ENCODE measurements at places on chromosomes 2 and 18.

DNA sequence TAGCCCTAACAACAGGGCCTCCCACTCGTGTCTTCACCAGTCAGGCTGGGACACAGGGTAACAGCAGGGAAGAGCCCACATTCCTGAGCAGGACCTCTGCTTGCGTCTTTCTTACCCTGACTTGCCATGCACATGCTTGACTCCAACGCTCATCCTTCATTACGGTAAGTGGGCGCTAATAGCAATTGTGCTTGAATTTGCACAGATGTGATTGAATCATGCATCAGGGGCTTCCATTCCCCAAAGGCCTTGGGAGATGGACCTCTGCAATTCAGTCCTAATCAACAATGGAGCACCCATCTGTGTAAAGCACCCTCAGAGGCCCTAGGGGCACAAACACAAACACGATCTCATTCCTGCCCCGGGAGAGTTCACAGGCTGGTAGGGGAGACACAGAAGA is 13.5 kb downstream of the TEX51 start:
- no peak for DNase-seq

- no peak for DNase-seq
Observed at GRCh38 chr2:8004250-8004681, 677.6 kb upstream of the ID2 start.

DNA sequence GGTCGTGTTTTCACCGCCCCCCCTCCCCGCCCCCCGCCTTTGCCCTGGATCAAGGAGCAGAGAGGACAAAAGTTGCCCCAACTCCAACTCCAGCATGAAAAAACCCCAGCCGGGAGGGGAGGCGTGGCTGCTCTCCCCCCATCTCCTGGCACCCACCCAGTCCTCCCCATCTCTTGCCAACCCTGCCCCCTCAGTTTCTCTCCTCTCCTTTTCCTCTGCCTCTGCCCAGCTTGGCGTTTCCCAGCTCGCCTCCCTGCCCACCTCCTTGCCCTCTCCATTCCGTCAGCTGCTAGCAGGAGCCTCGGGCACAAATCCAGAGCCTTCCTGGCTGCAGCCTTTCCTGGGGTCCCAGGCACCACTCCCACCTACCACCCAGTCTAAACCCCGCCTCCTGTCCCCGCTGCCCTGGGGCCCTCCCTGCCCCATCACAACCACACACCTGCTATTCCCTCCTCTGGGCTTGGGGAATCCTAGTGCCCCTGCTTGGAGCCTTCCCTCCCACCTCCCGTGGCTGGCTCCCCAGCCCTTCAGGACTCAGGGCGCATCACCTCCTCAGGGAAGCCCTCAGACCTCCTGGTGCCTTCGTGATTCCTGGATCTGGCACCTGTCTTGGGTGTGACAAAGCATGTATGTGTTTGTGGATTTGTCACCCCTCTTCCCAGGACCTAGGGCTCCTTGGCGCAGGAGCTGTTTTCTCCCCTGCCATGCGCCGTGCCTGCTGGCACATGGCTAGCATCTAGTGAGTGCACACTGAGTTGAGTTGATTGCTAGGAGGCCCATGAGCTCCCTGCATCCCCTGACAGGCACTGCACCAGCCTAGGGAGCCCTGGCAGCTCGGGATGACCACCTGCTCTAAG is 209.1 kb downstream of the TFCP2L1 start:
- no peak for DNase-seq

GRCh38 chr2:160670618-160671017 is 177.0 kb upstream of the RBMS1 start:
- DNase-seq: no peak

GRCh38 chr2:132497591-132497990 is 81.0 kb downstream of the GPR39 start:
- no peak for DNase-seq

- no peak for DNase-seq
Observed at GRCh38 chr2:201906777-201907562, 100.6 kb downstream of the CDK15 start.

- DNase-seq: no peak
Observed at GRCh38 chr2:207490441-207490840, 39.3 kb upstream of the CREB1 start.

DNA sequence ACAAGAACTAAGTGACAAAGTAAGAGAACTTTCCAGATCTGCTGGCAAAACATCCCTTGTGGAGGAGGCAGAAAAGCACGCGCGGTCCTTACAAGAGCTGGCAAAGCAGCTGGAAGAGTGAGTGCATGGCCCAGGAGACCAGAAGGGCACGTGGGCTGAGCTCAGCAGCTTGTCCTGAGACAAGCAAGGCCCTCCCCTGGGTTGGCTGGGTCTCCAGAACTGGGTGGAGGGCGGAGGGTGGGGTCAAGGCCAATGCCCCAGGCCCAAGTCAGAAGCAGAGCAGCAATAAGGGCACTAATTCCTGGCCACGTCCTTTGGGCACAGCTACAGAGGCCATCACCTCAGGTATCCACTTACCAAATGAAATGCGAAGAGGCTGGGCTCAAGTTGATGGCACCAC is 110.6 kb upstream of the TTC39C start:
- DNase-seq: no peak

GRCh38 chr2:72911256-72911655 is 6.1 kb upstream of the EMX1 start:
- DNase-seq: no peak

DNA sequence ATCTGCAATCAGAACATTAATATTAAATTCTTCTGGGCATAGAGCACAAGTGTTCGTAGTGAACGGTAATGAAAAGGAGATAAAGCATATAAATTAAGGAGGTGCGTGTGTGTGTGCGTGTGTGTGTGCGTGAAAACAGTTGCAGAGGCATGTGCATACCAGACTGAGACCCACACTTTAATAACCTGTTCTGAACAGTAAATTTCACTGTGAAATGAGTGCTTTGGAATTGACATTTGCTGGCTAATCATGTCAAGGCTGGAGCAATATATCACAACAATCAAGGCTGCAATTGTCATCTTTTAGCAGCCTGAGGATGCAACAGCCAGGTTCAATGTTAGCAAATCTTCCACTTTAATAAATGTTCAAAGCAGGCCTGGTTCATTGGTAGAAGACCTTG is 57.9 kb downstream of the DCDC2C start:
- DNase-seq: no peak

- no peak for DNase-seq
Observed at GRCh38 chr2:33126958-33127357, 180.2 kb downstream of the LTBP1 start.

GRCh38 chr2:67898595-67898994 is 164.2 kb downstream of the C1D start:
- DNase-seq: no peak

GRCh38 chr2:159497256-159497655 is 119.1 kb downstream of the BAZ2B start:
- DNase-seq: no peak

DNA sequence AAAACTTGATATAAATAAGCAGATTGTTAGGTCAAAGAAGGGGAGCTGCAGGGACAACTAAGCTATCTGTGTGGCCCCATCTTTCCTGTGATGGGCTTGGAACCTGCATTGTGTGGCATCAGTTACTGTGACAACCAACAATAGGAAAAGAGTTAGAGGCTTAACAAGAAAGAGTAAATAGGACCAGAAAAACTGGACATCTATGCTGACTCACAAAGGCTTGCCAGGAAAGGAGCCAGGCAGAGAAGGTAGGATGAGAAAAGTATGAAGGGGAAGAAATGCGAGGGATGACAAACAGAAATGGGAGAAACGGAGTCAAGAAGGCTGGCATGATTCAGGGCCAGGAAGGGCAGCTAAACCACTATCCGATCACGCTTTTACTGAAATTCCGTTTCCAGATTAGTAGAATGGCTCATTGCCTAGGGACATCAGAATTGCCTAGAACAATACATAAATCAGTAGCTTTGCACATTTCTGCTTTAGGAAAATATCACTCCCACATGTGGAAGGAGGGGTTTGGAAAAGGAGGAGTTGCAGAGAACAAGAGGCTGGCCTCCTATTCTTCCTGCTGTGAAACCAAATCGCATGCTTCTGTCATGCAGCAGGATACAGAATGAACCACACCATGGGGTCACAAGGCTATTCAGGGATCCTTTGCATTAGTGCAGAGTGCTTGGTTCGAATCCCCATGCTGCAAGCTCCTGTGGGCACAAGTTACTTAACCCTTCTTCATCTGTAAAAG is 7.3 kb downstream of the PLA2R1 start:
- no peak for DNase-seq

- DNase-seq: no peak
Observed at GRCh38 chr2:230244211-230244610, 18.7 kb downstream of the SP140 start.

GRCh38 chr2:210429403-210430137 is 47.0 kb downstream of the LANCL1 start:
- no peak for DNase-seq

GRCh38 chr2:68932402-68932801 is 20.3 kb downstream of the GKN2 start:
- no peak for DNase-seq

DNA sequence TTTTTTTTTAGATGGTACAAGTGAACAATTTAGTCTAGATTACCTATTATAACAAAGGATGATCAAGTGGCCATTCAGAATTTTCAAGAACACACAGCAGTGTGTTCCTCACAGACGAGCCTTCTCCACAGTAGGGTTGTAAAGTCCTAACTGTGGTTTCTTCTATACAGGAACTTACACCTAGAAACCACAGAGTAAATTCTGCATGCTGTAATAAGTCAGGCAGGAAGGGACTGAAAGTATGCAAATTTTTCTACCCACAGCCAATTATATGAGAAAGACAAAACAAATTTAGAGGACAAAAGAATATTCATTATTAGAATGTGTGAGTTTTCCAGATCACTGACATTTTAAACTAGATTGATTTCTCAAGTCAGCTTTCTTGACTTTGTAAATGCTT is 99.5 kb downstream of the RBMS1 start:
- DNase-seq: no peak

DNA sequence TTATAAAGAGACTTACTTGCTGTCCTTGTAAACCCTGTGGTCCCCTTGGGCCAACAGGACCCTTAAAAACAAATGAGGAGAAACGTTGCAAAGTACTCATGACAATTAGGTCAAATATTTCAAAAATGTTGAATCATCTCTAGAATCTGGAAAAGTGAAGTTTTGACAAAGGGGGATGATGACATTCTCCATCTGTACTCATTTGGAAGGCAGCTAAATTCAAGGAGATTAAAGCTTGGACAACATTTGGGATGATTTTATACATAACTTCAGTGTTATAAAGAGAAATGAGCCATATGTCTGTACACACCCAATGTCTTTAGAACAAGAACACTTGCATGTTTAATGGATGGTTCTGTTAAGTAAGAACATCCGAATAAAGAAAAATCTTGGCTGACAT is 92.9 kb downstream of the COL5A2 start:
- no peak for DNase-seq

- no peak for DNase-seq
Observed at GRCh38 chr2:236289766-236290462, 25.7 kb upstream of the ASB18 start.

GRCh38 chr2:143668234-143668633 is 539.0 kb downstream of the ARHGAP15 start:
- DNase-seq: no peak

GRCh38 chr18:45617284-45617683 is 2.0 kb downstream of the SLC14A2 start:
- no peak for DNase-seq

- no peak for DNase-seq
Observed at GRCh38 chr2:96156926-96157648, 11.8 kb upstream of the DUSP2 start.

DNA sequence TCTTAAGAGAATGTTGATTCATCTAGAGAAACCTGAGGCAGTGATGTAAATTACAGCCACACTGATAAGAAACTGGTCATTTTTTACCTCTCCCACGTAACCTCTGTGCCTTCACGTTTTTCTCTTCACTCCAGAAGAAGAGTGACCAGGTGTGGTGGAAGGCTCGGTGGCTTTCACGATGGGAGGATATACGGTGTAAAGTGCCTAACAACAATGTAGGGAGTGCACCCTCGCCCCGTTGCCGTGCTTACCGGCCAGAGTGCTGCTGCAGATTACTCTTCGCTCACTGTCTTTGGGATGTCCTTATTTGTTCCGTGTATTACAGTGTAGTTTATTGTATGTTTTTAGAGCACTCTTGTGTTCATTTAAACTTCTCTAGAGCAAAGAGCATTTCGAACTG is 46.5 kb downstream of the NCK2 start:
- no peak for DNase-seq

- DNase-seq: no peak
Observed at GRCh38 chr2:239305222-239305575, 95.6 kb downstream of the HDAC4 start.

GRCh38 chr2:10738192-10738591 is 16.8 kb downstream of the ATP6V1C2 start:
- DNase-seq: no peak

- no peak for DNase-seq
Observed at GRCh38 chr18:72674710-72675109, 130.6 kb upstream of the CBLN2 start.

DNA sequence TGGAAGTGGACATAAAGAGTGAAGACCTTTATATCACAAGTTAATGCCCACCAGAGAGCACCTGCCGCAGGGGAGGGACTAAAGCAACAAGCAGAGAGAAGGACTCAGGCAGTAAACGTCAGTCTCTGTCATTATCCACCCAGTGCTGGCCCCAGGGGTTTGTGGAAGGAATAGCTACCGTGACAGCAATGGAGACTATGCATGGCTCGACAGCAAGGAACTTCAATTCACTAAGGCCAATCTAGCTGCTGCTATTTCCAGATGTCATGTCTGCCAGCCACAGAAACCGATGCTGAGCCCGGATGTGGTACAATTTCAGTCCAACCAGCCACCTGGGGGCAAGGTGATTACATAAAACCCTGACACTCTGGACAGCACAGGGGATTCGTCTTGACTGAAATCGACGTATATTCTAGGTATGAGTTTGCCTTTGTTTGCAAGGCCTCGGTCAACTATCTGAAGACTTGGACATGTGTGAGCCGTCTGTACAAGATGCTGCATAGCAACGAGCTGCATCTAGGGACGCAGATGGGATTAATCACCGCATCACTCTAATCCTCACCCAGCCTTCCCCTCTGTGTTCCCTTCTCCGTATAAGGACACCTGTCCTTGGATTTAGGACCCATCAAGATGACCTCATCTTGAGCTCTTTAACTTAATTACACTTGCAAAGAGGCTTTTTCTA is 154.1 kb upstream of the SH3BP4 start:
- no peak for DNase-seq

DNA sequence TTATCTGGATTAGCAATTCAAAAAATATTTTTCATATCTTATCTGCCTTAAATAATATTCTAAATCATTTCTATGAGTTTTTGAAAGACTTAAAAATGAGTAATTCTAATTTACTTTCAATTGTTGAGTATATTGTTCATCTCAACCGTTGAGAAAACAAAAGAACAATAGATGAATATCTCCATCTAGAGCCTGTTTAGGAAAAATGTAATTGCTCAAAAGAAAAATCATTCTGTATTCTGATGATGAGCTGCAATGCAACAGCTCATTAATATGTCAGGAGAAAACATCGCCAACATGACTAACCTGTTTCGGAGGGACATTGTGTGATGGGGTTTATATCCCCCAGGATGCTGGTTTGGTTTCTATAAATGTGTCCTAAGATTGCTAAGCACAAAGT is 417.6 kb downstream of the SUCLG1 start:
- DNase-seq: no peak

- DNase-seq: no peak
Observed at GRCh38 chr2:102112692-102113665, 29.6 kb upstream of the IL1R1 start.

- DNase-seq: no peak
Observed at GRCh38 chr18:60980422-60981005, 352.7 kb upstream of the CDH20 start.
